ENCODE measurements at places on chromosomes 7 and 10. TPM values are rescaled to one million over a fixed set of nuclear protein-coding genes. Genes with fewer than 3 reads are reported as not detected.

SLC26A3 gene
- total RNA-seq: not detected

- no peak for DNase-seq
These were observed 398.8 kb upstream of the KLF6 start for GRCh38 chr10:4183761-4184261.

DNA sequence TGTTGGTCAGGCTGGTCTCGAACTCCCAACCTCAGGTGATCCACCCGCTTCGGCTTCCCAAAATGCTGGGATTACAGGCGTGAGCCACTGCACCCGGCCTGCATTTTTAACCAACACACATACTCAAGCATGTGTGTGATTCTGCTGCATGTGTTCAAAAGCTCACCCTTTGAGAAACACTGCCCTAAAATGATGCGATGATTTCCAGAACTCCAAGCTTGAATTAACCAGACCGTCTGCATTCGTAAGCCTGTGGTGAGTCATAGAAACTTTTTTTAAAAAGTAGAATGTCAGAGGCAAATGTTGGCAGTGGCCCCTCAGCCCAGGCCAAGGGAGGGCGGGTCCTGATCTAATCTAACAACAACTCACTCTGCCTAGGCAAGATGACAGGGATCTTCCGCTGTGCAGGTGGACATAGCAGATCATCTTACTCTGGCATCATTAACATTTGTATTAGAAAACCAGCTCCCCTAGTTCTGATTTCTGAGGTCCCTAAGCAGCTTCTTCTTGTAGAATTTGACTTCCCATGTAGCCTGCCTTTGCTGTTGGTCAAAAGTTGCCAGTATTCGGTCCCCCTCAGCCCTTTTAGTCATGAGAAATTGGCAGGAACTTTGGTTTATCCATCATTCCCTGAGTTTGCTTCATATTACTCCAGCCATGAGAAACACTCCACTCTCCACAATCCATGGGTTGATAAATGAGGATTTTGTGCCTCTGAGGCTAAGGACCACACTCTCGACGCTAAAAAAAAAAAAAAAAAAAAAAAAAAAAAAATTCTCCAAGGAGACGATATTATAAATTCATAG, 190.4 kb downstream of the SKIDA1 start:
- no peak for DNase-seq

DNA sequence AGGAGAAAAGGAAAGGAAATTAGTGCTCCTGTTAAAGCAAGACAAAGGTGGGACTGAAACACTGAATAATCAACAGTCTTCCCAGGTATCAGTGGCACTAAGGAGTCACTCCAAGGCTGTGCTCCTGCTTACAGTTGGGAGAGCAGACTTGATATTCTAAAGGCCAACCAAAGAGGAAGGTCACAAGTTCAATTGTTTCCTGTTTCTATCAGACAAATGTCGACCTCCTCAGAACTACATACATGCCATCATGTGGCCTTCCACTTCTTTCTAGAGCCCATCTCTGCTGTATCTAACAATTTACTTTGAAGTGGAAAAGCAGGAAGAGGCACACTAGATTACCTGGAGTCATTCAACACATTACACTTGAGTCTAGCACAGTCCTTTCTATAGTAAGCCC, 3.4 kb downstream of the ZNF239 start:
- DNase-seq: no peak

DNA sequence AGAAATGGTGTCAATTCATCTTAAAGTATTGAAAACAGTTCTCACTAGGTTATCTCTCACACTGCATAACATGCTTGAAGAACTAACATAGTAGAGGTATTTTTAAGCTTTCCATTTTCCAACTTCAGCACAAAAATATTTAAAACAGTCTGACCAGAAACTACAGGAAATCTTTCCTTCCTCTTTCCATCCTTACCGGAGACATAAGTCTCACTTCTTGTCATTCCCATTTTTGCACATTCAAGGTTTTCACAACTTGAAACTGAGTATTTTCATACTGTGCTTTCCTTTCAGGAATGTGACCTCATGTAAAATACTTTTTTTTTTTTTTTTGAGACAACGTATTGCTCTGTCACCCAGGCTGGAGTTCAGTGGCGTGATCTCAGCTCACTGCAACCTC, 45.2 kb downstream of the ARHGAP12 start:
- no peak for DNase-seq

- DNase-seq: no peak
These were observed 128.3 kb downstream of the AMPH start for GRCh38 chr7:38502848-38503247.

DNA sequence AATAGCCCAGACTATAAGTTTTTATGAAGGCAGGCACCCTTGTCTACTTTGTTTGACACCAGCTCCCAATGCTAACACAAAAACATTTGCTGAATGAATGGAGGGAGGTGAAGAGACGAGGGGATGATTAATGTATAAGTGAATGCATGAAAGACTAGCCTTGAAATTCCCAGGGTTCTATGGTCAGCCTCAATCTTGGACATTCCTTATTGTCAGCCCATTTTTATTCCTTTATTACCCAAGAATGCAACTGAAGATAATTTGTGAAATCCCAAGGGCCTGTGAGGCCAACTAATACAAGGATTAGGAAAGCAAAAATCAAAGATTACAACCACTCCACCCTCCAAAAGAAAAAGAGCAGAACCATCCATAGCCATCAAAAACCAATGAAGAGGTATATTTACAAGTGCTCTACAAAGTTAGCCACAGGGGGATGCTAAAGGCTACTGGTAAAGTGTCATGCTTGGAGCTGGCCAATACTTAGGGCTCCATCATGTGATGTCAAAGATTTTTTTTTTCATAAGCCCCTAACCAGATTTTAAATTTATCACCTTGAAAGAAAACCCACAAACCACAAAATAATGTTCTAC, 40.0 kb upstream of the ASAH2 start:
- no peak for DNase-seq
